Kidney capillary endothelial cell (primary cell): ENCODE measurements at places on chromosomes 2 and 18.
A peak's percentile ranks its signal among the peaks of the same experiment; 100 is the strongest.

GRCh38 chr2:28270456-28271152, 122.1 kb upstream of the FOSL2 start:
- no peak for DNase-seq

DNA sequence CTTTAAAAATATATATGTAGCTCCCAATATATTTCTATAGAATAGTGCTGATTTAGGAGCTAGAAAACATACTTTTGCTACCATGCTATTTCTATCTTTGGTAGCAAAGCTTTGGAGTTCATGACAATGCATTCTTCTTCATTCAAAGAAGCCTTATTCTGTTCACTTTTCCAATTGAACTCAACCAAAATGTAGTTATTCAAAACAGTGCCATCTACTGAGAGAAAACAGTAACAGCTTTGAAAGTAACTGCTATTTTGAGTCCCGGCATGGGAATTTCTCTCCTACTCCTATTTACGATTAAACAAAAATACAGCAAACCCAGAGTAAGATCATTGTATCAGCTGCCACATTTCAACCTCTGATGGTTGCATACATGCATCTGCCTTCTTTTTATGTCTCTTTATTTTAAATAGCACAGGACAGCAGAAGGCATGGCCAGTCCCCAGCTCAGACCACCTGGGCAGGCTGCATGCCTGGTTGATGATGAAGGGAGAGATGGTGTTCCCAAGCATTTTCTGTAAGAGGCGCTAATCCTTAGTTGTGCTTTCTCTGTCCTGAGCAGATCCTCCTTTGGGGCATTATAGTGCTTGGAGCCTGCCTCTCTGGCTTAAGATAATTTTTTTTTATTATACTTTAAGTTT, 69.7 kb upstream of the SULT1C3 start:
- DNase-seq = peak; percentile 26

GRCh38 chr2:28362991-28363521, 29.6 kb upstream of the FOSL2 start:
- no peak for DNase-seq

GRCh38 chr18:48393170-48393569, 16.0 kb downstream of the ZBTB7C start:
- no peak for DNase-seq

- no peak for DNase-seq
These were observed 82.3 kb downstream of the NDUFA10 start for GRCh38 chr2:239942871-239943311.

- no peak for DNase-seq
These were observed at the start of gene MFSD6 for GRCh38 chr2:190407662-190408537. Gene MFSD6 (plus strand): TSS chr2:190408355. CDS start chr2:190436030, 27,675 bp downstream.

GRCh38 chr2:175007510-175007909, 2.3 kb upstream of the CHN1 start:
- no peak for DNase-seq

DNA sequence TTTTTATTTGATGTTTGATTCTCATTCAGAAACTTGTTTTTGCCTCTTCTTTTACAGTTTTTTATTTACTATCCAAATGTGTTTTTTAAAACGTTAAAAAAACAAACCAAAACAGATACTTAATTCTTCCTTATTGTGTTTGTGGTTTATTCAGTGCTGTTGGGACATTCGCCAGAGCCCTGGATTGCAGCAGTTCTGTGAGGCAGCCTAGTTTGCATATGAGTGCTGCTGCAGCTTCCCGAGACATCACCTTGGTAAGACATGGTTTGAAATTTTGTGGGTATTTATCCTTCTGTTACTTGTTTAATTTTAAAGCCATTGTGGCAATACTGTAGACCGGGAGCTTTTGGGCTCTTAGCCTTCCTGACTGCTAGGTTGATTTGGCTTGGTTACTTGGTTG, 91.2 kb downstream of the MTA3 start:
- DNase-seq = no peak

DNA sequence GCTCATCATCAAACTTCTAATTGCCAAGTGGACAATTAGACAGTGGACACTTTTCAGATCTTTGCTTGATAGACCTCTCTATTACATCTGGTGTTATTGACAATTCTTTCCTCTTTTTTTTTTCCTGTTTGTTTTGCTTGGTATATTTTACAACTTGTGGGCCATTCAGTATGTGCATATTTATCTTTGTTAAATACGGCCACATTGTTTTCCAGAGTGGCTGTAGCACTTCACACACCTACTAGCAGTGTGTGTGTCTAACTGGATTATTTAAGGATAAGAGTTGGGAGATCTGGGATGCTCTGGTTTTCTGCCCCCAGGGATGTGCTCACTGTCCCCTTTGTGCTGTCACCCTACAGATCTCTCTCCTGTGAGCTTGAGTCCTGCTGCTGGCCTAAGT, 4.1 kb upstream of the SLC4A5 start:
- DNase-seq = no peak
